A549 treated with CpdA at 1 μM for 4 hours (cell line): ENCODE measurements at places on chromosomes 7 and 10. TPM values are rescaled to one million over a fixed set of nuclear protein-coding genes. Genes with fewer than 3 reads are reported as not detected.

VSTM4 gene
- total RNA-seq = 0.34 to 0.54 TPM (median 0.39 TPM) in 5 replicates

LOXL4 gene
- 1.2 to 1.5 TPM (median 1.3 TPM) in 5 replicates for total RNA-seq

COA1 gene
- total RNA-seq = 88.5 to 97.2 TPM (median 92.2 TPM) in 5 replicates

PDZD7 gene
- total RNA-seq = 0.44 to 1.2 TPM (median 0.77 TPM) in 5 replicates

DYNC1I1 gene
- 0.06 to 0.27 TPM (median 0.18 TPM) in 4 of 5 replicates, not detected in the other for total RNA-seq
